ENCODE measurements at places on chromosomes 2 and 18.

DNA sequence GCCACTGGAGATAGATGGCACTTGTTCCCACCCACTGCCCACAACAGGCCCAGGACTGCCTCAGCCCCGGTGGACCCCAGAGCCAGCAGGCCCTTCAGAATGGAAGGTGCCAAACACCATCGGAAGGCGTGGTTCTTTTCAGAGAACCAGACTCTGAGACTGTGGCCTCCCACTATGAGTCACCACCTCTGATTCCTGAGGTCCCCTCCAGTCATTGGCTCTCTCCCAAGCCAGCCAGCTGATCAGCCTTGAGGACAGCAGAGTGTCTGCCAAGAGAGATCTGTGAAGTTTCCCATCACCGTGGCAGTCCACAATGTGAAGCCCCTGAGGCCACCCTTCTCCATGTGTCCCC lies 10.4 kb upstream of the MAP3K2 start:
- peak; percentile 76 for DNase-seq

- no peak for DNase-seq
These were observed 30.2 kb downstream of the DIS3L2 start for GRCh38 chr2:231991664-231992063.

DNA sequence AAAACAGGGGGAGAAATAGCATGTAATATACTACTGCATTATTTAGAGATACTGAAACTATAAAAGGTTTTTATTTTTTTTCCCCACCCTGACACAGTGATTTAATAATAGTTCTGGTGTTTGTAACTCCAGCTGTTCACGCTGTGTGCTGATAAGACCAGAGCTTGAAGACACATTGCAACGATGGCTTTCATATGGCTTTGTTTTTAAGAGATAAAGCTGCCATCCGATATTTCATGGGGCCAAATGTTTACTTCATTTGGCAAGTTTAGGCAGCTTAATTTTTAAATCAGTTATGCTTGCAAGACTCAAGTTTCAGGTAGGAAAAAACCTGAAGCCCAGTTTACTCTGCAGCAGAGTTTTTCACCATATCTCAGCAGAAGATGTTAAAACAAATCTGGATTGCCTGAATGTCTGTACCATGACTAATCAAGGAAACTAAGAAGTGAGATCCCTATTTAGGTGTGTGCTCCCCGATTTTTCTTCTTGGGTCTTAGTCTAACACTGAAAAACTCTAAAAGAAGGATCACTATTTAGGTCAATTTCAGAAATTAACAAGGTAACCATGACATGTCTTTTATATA lies 508.6 kb downstream of the PARD3B start:
- no peak for DNase-seq

DNA sequence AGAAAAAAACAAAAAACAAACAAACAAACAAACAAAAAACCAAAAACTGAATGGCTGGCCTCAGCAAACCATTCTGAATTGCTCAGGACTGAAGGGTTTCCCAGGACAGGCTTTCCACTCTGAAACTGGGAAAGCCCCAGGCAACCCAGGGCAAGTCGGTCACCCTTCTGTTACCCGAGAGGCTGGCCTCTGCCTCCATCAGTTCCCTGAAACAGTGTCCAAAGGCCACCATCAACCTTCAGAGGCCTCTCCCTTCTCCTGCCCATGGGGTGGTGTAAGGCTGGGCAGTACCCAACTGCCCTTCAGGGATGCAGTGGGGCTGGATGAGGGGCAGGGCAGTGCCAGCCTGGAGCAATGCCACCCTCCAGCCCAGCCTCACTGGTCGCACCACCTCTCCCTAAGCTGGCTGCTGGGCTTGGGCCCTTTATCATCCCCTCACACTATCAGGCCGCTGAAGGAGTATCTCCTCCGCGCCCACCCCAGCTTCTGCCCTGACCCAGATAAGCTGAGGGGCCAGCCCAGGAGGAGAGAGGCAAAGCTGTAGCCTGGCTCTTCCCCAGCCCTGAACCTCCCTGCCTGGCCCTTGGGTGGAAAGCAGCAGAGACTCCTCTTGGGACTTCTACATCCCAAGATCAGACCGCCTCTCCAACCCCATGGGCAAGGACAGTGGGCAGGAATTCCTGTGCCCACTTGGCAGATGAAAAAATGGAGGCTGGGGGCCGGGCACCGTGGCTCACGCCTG lies 35.9 kb downstream of the ZFP36L2 start:
- no peak for DNase-seq

- no peak for DNase-seq
These were observed 37.8 kb upstream of the CREB1 start for GRCh38 chr2:207491956-207492355.

Measured in stimulated activated CD4-positive, alpha-beta T cell treated with anti-CD3 and anti-CD28 coated beads, Interleukin-15, amount 100 ng/mL, for 24 hours (primary cell).